Bronchus fibroblast of lung (primary cell): ENCODE measurements at places on chromosomes 2 and 18. TPM values are rescaled to one million over a fixed set of nuclear protein-coding genes. Genes with fewer than 3 reads are reported as not detected.

The PLA2R1 gene
- total RNA-seq: 1.3 and 1.5 TPM in 2 replicates

The RAMP1 gene
- total RNA-seq: 22.0 and 23.4 TPM in 2 replicates

The POTEC gene
- total RNA-seq: not detected in 2 replicates

The NLRC4 gene
- not detected in 2 replicates for total RNA-seq

The AGXT gene
- 0.15 TPM in 1 of 2 replicates, not detected in the other for total RNA-seq

The LIPG gene
- total RNA-seq: 10.8 and 13.7 TPM in 2 replicates
